NCI-H1092 treated with DMSO at 0.1 percent for 48 hours (cell line): ENCODE measurements at places on chromosomes 1 and 21.

GRCh38 chr1:209490013-209490412 is 93.5 kb upstream of the CAMK1G start:
- DNase-seq: peak; percentile 11

DNA sequence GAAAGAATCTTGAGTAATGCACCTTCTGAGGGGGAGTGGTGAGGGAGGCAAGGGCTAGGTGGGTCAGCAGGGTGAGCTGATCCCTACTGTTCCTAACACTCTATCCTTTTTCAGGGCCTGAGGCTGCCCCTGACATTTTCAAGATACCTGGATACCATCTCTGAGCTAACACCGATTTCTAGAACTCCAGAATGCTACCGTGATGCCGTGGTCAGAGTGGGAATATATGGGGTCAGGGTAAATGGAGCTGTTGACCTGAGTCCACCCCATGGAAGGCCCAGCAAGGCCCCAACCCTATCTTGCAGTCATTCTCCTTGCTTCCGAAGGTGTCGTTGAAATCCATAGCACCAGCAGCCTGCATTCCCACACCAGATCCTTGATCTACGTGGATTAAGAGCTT is 18.0 kb upstream of the PTPRF start:
- DNase-seq: no peak

- DNase-seq: no peak
Measured at GRCh38 chr21:27423906-27424595, 457.2 kb upstream of the ADAMTS5 start.

DNA sequence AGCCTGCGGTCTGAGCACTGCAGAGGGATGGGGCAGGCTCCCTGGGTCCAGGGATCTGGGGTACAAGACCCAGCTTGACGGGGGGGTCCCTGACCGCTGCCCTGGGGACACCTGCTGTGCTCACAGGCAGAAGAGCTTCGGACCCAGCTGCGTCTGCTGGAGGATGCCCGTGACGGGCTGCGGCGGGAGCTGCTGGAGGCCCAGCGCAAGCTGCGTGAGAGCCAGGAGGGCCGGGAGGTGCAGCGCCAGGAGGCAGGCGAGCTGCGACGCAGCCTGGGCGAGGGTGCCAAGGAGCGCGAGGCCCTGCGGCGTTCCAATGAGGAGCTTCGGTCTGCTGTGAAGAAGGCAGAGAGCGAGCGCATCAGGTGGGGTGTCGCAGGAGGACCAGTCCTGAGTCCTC is 25.2 kb downstream of the MFAP2 start:
- DNase-seq: no peak

GRCh38 chr21:45064091-45064490 is 10.3 kb upstream of the ADARB1 start:
- no peak for DNase-seq

DNA sequence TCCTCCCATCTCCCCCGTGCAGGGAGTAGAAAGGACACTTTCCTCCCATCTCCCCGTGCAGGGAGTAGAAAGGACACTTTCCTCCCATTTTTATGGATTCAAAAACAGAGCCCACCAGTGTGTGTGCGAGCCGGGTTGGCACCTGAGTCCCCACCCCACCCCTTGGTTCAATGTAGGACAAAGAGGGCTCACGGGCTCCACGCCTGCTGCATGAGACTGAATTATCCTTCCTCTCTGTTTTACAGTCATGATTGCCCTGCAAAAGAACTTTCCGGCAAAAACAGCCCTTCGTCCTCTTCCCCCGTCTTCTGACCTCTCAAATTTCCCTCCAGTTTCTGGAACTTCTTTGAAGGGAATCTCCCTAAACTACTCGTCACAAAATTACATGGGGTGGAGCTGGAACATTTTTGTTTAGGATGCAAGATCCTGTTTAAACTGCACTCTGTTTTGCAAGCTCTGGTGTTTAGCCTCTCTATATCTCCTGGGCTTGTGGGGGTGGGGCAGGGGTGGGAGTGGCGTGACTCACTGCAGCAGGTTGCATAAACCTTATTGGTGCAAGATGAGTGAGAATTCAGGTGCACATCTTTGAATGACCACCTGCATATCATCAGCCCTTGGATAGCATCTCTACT is 99.8 kb downstream of the PSMG1 start:
- DNase-seq: no peak
